ENCODE measurements at places on chromosomes 12 and 14.

- no peak for DNase-seq
Observed at GRCh38 chr12:112347581-112347982, 34.6 kb downstream of the HECTD4 start.

- no peak for DNase-seq
Observed at GRCh38 chr14:95956601-95957460, 80.2 kb downstream of the TUNAR start.

- DNase-seq, result no peak
Observed at GRCh38 chr12:112877006-112877405, 29.8 kb upstream of the OAS1 start.

- no peak for DNase-seq
Observed at GRCh38 chr14:97393244-97393643, 596.1 kb downstream of the VRK1 start.

GRCh38 chr12:3712209-3712992 lies 40.5 kb downstream of the CRACR2A start:
- DNase-seq, result no peak

- DNase-seq, result no peak
Observed at GRCh38 chr14:31435276-31435675, 14.9 kb upstream of the HEATR5A start.

- DNase-seq, result no peak
Observed at GRCh38 chr12:47023311-47023710, 56.1 kb upstream of the PCED1B start.

DNA sequence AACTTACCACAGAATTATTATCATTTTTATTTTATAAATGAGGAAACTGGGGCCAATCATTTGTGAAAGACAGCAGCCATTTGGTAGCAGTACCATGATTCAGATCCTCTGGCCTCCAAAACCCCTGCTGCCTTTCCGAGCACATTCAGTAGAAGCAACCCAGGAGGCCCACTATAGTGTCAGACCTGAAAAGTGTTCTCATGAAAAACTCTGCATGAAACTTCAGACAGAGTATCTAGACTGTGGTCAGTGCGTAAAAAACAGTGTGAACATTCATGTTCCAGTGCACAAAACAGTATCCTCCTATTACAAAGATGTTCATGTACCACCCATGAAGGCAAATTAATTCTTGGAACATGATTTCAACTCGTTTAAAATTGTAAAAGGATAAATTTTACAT lies 112.0 kb downstream of the EPS8 start:
- no peak for DNase-seq

DNA sequence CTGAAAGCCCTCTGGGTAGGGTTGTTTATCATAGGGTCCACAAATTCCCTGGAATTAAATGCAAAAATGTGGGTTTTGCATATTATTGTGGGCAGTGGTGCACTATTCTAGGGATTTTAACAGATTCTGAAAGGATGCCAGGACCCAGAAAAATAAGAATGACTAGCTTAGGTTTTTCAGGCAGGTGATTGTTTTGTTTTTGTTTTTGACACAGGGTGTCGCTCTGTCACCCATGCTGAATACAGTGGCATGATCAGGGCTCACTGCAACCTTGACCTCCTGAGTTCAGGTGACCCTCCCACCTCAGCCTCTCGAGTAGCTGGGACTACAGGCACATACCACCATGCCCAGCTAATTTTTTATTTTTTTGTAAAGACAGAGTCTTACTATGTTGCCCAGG lies 19.2 kb downstream of the GALNT6 start:
- no peak for DNase-seq

DNA sequence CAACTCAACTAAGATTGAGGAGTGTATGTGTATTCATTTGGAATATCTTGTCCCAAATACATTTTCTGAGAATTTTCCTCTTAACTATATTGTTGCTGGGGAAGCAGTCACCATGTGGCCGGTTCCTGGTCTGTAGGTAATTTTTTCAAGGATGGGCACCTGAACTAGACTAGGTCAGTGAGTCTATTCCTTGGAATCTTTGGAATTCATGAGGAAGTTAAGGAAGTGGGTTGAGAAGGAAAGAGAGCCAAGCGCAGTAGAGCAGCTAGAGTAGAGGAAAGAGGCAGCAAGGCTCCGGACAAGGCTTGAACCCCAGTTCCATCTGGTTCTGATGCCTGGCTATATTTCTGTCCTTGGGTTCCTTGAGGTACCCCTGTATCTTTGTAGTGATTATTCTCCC lies 183.7 kb downstream of the DACT1 start:
- no peak for DNase-seq

DNA sequence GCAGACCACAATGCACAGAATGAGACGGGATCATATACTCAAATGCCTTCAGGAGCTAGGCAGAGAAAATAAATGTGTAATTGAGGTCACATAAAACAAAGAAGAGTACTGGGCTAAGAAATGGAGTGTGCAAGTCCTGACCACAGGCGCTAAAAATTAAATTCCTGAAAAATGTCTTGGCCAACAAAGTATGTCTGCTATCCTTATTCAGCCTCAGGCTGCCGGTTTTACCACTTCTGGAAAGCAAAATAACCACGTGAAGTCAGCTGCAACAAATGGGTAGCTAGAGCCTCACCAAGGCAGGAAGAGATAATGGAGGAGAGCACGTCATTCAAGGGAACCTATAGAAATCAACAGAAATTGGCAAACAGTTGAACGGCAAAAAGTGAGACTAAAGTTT lies 3.1 kb downstream of the PYGL start:
- DNase-seq, result no peak

GRCh38 chr14:60691383-60692113 lies 32.6 kb downstream of the SIX4 start:
- DNase-seq, result no peak

All from activated naive CD4-positive, alpha-beta T cell treated with anti-CD3 and anti-CD28 coated beads, Interleukin-2, amount 10 ng/mL, durations not matched to agents 7 days and 5 days (primary cell).